Fibroblast of upper back skin (primary cell): ENCODE measurements at places on chromosomes 12 and 14.

GRCh38 chr14:94903338-94903737 lies 133.4 kb upstream of the GSC start:
- no peak for DNase-seq

- no peak for DNase-seq
Observed at GRCh38 chr14:104425171-104425681, 154.3 kb upstream of the C14orf180 start.

- no peak for DNase-seq
Observed at GRCh38 chr14:69848903-69849391, 30.3 kb upstream of the SMOC1 start.

- peak; percentile 49 for DNase-seq
Observed at GRCh38 chr12:132432721-132433577, 57.0 kb upstream of the FBRSL1 start.

GRCh38 chr12:100995201-100995600 lies 200.6 kb downstream of the ANO4 start:
- DNase-seq = no peak

GRCh38 chr12:113445544-113446171 lies 23.5 kb downstream of the SDSL start:
- DNase-seq = no peak

DNA sequence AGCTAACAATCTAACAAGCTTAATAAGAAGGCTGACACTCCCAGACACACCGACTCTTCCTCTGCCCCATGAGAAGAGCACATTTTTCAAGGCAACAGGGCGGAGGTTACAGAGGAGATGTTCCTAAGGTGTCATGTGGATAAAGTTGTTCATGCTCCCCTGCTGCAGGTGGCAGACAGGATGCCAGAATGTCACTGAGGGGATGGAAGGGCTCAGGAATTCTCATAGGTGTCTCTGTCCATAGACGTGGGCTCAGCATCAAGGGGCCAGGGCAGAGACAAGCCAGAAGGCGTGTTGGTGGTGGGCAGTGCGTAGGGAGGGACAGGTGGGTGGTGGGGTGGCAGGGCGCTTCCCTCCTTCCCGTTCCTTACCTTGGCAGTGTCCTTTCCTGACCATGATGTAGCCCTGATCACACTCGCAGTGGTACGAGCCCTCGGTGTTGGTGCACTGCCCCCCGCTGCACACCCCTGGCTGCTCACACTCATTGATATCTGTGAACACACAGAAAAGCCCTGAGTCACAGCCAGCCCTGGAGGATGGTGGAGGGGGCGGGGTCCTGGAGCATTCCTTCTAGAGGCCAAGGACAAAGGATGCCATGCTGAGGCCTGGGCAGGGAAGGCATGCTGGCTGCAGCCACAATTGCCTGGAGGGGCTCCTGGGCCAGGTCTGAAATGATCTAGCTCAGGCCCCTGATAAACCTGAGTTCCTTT lies 23.0 kb downstream of the ISCA2 start:
- peak; percentile 43 for DNase-seq

- no peak for DNase-seq
Observed at GRCh38 chr12:33944703-33945437, 77.4 kb upstream of the ALG10 start.

DNA sequence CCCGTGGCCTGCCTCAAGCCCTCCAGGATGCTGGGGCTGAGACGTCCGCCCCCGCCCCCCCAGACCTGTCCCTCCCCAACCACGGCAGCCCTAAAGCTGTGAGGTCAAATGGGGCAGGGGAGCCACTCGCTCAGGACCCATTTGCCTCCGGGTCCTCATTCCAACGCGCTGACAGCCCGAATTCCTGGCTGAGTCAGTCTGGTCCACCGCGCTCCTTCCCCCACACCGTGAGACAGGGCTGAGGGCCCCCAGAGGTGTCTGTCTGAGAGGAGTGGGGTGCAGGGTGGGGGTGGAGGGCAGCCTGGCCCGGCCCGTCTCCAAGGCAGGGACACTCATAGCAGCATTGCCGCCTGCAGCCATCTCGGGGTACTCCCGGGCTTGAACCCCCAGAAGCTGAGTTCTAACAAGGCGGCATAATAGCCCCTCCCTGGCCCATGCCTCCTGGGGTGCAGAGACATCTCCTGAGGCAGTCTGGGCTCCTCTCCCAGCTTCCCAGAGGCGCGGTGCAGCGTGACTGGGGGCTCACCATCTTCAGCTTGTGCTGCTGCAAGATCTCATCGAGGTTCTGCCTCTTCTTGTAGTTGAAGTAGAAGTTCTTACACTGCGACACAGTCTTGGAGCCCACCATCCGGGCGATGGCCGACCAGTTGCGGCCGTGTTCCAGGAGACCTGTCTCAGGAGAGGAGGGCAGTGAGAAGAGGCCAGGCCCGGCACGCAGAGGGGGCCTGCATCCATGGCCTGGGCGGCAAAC lies 90.5 kb downstream of the RFLNA start:
- DNase-seq = peak; percentile 93

DNA sequence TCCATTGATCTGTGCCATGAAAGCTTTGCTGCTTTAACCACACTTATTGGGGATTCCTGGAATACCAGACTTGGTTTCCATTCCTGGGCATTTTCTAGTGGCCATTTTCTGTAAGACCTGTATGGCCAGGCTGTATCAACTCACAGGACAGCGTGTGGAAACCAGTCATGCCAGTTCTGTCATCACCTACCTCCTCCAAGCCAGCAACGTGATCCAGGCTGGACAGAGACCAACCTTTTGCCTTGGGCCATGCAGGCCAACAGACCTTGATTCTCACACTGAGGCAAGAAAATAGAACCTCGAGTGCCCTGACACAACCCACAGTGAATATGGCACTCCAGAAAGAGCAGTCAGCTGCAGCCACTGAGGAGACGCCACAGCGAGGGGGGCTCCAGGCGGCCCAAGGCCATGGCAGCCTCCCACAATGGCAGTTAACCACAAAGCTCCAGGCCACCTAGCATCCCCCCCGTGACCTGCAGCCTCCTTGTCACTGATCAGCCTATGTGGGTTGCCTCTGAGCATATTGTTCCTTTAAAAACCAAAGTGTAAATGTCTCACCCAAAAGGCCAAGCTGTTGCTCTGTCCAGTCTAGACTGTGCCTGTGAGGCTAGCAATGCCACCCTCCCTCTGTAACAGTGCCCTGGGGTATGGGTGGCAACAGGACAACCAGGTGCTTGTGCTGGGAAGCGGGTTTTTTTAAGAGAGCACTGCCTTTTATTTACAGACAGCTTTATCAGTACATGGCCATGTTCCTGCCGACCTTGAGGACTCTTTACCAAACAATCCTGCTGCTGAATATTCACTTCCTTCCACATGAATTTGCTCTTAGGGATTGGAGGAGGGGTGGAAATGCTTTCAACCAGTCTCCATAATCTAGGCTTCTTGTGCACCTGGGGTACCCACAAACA lies 168.7 kb upstream of the HIF1A start:
- no peak for DNase-seq

GRCh38 chr12:116982791-116983411 lies 72.2 kb downstream of the FBXW8 start:
- DNase-seq = peak; percentile 65

DNA sequence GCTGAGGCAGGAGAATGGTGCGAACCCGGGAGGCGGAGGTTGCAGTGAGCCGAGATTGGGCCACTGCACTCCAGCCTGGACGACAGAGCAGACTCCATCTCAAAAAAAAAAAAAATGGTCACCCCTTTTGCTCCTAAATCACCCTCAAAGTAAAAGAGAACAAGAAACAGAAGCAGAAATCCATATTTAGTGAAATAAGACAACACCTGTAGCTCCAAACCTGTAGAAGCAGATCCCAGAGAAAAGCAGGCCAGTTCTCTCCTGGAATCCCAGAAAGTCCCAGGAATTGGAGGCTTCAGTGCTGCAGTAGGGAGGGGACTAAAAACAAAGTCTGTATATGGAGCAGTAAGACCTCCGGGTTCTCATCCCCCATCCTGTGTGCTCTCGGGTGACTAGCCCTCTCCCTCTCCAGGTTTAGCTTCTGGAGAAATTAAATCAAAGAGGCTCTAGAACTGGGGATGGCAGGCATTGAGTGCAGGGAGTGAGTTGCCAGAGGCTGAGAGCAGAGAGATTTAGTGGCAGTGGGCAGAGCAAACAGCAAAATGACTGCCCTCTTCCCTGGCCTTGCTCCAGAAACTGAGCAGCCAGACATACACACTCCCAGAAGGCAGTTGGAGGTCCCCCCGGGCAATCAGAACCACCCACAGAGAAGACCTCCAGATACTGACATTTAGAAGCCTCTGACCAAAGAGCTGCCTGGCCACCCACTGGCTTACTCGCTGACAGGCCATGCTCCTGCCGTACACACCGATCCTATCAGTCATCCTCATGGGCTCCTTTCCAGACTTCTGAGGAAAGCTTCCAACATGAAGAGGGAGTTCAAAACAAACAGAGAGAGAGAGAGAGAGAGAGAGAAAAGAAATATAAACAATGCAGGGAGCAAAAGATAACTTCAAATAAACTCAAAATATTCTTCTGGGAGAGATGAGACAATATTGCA lies 6.3 kb upstream of the MLXIP start:
- peak; percentile 96 for DNase-seq

- no peak for DNase-seq
Observed at GRCh38 chr14:96352708-96353107, 10.4 kb downstream of the ATG2B start.
